NCI-H1092 treated with DMSO at 0.1 percent for 48 hours (cell line): ENCODE measurements at places on chromosomes 13 and 19.

- DNase-seq = no peak
Observed at GRCh38 chr13:105328212-105328611, 1207.2 kb downstream of the EFNB2 start.

GRCh38 chr13:97307882-97308624, 85.9 kb downstream of the MBNL2 start:
- peak; percentile 51 for DNase-seq

- no peak for DNase-seq
Observed at GRCh38 chr19:5380215-5380919, 39.8 kb upstream of the PTPRS start.

DNA sequence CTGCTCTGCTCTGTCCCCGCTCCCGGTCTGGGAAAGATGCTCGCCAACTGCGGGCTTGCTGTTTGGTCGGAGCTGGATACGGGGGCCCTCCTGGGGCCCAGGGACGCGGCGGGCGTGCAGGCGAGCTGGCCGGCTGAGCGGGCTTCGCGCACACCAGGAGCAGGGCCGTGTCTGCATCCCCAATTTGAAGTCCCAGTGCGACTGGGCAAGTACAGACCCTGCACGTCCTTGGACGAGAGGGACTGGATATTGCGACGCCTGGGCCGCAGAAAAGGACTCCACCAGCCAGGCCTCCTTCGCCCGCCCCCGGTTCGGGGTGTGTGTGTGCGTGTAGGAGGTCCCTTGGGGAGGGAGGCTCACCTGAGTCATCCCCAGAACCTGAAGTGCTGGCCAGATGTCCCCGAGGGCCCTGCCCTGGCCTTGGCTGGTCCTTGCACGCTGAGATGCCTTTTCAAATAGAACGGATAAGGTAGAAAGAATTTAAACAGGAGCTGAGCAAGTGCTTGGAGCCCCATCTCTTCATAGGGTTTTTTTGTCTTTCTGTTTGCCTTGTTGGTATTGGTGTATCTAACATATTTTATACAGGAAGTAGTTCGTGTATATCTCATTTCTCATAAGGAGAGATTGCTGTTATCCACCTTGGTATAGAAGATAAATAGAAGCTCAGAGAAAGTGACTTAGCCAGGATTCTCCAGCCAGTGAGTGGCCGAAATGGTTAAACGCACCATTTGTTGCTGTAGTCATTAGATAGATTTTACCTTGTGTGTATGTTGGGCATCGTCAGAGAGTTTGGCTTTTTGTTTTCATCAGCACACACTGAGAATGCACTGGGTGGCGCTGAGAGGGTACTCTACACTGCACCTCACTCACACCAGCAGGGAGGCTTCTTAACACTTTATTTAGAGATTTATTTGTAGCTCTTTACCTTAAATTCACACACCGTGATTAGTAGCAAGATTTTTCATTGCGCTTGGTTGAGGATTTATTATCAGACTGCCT, 1.1 kb downstream of the NAXD start:
- peak; percentile 16 for DNase-seq

GRCh38 chr19:47380559-47380958, 31.4 kb downstream of the DHX34 start:
- no peak for DNase-seq

- no peak for DNase-seq
Observed at GRCh38 chr19:13899912-13900584, 5.9 kb downstream of the BRME1 start.

GRCh38 chr19:19212916-19213315, 1.2 kb downstream of the NCAN start:
- DNase-seq = no peak

DNA sequence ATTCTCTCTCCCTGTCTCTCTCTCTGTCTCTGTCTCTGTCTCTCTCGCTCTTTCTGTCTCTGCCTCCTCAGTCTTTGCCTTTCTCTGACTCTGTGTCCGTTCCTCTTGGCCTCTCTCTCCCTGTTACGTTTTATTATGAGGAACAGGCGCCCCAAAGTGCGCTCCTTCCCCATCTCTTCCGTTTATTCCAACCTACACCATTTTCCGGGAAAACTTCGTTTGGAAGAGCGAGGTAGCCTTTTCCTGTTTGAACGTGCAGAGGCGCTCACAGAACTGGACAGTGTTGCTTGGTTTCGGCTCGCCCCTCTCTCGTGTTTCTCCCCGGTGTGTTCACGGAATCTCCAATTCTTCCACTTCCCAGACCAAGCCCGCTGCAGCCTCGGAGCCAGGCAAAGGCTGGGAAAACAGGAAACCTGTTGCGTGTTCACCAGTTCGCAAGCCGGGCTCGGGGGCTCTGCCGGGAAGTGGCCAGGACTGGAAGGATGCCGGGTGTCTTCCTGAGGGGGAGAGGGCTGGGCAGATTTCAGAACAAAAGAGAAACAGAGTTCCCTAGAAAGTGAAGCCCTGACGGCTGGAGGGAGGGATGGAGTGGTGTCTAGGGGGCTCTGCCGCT, 605 bp downstream of the TMEM255B start:
- peak; percentile 48 for DNase-seq
